Neuronal stem cell (in vitro differentiated cells): ENCODE measurements at places on chromosomes 2 and 18.
A peak's percentile ranks its signal among the peaks of the same experiment; 100 is the strongest.

DNA sequence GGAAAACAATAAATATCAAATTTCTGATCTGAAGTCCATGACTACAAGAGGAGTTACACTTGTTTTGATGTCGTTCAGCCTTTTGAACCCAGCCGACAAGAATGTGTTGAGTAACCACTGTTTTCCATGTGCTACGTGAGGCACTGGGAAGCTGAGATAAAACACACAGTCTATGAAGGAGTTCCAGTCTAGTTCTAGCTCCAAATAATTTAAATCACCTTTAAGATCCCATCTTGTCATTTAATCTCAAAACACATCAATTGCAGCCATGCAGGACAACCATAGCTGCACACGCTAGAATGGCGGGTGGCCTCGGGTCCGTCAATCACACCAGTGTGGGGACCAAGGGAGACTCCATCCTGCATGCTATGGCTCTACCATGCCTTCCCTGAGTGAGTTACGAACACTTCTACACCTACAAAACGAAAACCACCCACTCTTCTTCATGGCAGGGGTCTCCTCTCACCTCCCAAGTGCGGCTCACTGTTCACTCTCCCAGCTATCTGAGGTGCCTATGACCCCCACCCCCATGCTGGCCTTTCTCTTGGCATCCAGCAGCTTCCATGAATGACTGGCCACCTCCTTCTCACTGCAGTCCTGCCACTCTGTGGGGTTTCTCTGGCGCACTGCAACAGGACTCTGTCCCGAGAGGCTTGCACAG lies 3.8 kb downstream of the FHL2 start:
- H3K4me1 ChIP-seq = peaks cover 4% of the 10 kb centered on the region
- peaks cover 5% of the 10 kb centered on the region for H3K27me3 ChIP-seq
- no peak for DNase-seq
- no peaks in the 10 kb centered on the region for H3K36me3 ChIP-seq
- H3K4me3 ChIP-seq = no peak overlapping the region

- no peaks in the 10 kb centered on the region for H3K27me3 ChIP-seq
- no peaks in the 10 kb centered on the region for H3K36me3 ChIP-seq
- H3K4me1 ChIP-seq = no peaks in the 10 kb centered on the region
- no peak for DNase-seq
- H3K4me3 ChIP-seq = no peak overlapping the region
- H3K27ac ChIP-seq = no peak overlapping the region
Measured at GRCh38 chr2:68448671-68449653, 18.1 kb downstream of the FBXO48 start.

- H3K36me3 ChIP-seq = no peaks in the 10 kb centered on the region
- no peak overlapping the region for H3K27ac ChIP-seq
- no peaks in the 10 kb centered on the region for H3K27me3 ChIP-seq
- H3K4me1 ChIP-seq = no peaks in the 10 kb centered on the region
- H3K4me3 ChIP-seq = no peak overlapping the region
- no peak for DNase-seq
Measured at GRCh38 chr2:50546790-50547189, 485.1 kb downstream of the NRXN1 start.

GRCh38 chr2:151374436-151374835 lies 17.0 kb downstream of the TNFAIP6 start:
- H3K27ac ChIP-seq = no peak overlapping the region
- peaks cover 7% of the 10 kb centered on the region for H3K4me1 ChIP-seq
- no peaks in the 10 kb centered on the region for H3K27me3 ChIP-seq

DNA sequence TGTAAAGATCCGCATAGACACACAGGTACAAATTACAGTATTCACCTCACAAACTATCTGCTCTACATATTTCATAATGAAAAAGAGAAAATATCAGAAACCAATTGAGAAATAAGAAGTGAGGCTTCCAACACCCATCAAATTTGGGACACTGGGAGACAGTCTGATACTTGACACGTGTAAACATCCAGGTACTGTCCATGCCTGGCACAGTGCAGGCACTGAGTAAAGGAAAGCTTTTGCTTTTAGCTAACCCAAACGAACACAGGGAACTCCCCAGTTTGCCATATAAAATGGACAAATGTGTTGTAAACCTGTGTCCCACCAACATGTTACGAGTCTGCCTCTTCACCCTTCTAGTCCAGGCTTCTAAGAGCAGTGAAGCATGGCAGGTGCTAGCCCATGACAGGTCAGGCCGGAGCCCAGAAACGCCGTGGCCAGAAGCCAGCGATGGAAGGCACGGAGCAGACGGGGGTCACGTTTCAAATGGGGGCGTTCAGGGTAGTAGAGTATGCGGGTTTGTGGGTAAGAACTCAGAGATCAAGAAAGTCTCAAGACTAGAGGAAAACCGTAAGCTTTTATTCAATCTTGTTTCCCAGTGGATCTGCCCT lies 27.0 kb downstream of the CDH2 start:
- H3K27me3 ChIP-seq = no peaks in the 10 kb centered on the region
- H3K4me1 ChIP-seq = peaks cover 27% of the 10 kb centered on the region
- H3K36me3 ChIP-seq = peaks cover 3% of the 10 kb centered on the region
- no peak for DNase-seq
- no peak overlapping the region for H3K4me3 ChIP-seq

- no peaks in the 10 kb centered on the region for H3K36me3 ChIP-seq
- no peak for DNase-seq
- no peak overlapping the region for H3K27ac ChIP-seq
- no peak overlapping the region for H3K4me3 ChIP-seq
- no peaks in the 10 kb centered on the region for H3K27me3 ChIP-seq
- peaks cover 15% of the 10 kb centered on the region for H3K4me1 ChIP-seq
Measured at GRCh38 chr2:236338495-236339184, 74.4 kb upstream of the ASB18 start.

GRCh38 chr2:169452080-169452479 lies 27.2 kb upstream of the BBS5 start:
- H3K4me1 ChIP-seq = no peaks in the 10 kb centered on the region
- peak; percentile 9 for DNase-seq
- no peaks in the 10 kb centered on the region for H3K27me3 ChIP-seq
- no peak overlapping the region for H3K4me3 ChIP-seq
